Myocyte (in vitro differentiated cells): ENCODE measurements at places on chromosomes 6 and 20. TPM values are rescaled to one million over a fixed set of nuclear protein-coding genes. Genes with fewer than 3 reads are reported as not detected.
A peak's percentile ranks its signal among the peaks of the same experiment; 100 is the strongest.

DNA sequence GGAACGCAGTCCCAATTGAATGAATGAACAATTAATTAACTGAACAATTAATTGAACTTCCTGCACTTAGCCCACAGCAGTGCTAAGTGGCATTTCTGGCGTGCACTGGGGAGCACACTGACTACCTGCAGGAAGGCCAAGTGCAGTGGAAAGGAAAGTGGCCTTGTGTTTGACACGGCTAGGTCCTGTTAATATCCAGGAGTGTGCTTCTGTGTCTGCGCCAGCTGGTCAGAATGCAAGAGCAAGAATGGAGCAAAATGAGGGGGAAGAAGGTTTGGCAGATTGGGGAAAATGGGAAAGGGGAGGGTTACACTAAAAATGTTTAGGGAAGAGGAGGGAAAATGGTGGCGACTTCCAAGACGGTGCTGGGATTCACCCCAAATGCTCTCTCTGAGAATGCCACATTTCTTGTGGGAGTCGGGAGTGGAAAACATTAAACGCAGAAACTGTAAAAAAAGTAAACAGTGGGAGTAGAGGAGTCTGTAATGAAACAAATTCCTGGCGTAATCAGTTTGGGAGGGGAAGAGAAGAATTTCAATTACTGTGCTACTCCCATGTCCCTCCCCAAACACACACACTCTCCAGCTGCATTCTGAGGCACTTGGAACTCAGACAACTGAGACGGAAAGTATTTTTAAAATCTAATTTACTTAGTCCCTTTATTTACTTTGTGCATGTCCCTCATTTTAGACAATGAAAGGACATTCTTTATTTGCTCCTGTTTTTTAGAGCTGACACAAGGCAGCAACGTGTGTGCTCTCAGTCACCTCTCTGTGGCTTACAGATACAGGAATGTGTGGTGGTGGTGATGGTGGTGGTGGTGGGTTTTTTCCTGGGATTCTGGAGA is 64.1 kb downstream of the CLIC5 start:
- DNase-seq: peak; percentile 10

DNA sequence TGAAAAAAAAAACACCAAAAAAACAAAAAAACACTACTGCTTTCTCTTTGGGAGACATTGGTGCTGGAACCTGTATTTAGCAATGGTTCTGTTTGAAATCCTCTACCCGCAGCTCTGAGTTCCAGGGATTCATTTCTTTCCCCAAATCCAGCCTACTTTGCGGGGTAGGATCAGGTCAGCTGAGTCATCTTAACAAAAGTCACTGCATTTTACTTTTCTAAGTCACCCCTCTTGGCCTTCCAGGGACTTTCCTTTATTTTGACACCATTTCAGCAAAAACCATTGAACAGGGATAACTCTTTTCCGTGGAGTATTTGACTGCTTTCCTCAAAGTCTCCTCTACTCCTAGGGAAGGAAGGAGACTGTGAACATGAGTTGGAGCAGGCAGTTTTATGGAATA is 837.6 kb downstream of the MAFB start:
- DNase-seq: no peak

DNA sequence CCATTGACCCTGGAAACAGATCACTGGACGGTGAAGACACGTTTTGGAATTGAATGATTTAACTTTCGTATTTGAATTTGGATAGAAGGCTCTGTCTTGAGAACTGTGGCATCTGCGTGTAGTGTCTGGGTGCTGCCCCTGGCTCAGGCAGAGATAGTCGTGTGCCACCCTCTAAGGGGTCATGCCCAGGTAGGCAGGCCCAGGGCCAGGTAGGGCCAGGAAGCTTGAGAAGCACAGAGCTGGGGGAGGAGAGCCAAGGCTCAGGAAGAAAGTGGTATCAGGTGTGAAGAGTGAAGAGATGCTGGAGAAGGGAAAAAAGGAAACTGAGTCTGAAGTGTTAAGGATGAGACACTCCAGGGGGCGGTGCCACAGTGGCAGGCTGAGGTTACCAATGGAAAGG is 75.5 kb downstream of the IYD start:
- DNase-seq: no peak

- peak; percentile 5 for DNase-seq
Measured at GRCh38 chr6:119791736-119792135, 442.2 kb upstream of the MAN1A1 start.

DNA sequence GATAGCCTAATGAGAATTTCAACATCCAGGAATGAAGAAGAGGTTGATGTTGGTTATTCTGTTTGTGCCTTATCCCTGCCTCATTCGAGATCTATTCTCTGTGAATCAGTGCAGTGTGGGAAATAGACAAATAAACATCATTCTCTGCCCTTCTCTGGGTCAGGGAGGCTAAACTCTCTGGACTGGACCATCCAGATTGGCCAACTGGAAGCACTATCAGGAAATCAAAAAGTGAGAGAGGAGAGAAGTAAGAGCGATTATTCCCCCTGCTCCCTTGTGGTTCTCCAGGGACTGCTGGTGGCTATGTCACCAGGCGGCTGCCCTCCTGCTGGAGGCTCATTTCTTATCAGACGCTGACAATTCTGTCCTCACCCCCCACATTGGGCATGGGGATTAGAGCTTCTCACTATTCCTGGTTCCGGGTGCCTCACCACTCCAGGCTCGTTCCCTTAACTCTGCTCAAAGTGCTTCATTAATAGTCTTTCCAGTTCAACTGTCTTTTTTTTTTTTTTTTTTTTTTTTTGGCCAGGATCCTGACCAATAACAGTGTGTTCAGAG is 201.7 kb upstream of the RREB1 start:
- DNase-seq: no peak

- DNase-seq: no peak
Measured at GRCh38 chr6:29982097-29982496, 39.8 kb downstream of the HLA-A start.

GRCh38 chr6:131819572-131820124 is 11.8 kb downstream of the ENPP1 start:
- DNase-seq: peak; percentile 86

Gene SAMD5
- total RNA-seq: 4.1 and 6.7 TPM in 2 replicates

Gene RAB44
- not detected in 2 replicates for total RNA-seq
